ENCODE measurements at places on chromosomes 1 and 21.
A peak's percentile ranks its signal among the peaks of the same experiment; 100 is the strongest.

DNA sequence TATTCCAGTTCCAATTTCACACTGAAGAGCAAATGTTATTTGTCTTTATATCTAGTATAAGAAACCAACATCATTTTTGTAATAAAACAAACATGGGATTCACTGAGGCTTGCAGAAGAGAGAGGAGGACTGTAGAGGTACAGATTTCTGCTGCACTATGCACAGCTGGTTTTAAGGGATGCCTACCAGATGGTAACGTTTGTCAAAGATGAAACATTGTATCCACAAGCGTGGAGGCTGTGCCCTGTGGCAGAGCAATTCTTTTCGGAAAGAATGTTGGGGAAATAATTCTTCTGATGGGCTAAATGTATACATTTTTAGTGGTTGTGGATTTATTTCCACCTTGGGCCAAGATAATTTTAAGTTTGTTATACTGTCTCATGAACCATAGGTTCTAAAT is 272.4 kb downstream of the DUSP10 start:
- no peak for DNase-seq

GRCh38 chr1:25697435-25698217 is 81.0 kb downstream of the MAN1C1 start:
- no peak for DNase-seq

GRCh38 chr1:203137324-203137723 is 9.8 kb downstream of the ADORA1 start:
- DNase-seq = no peak

- DNase-seq = peak; percentile 86
These were observed at the start of gene RNF207 for GRCh38 chr1:6205849-6206519. RNF207 (plus strand) TSS chr1:6206119; CDS start chr1:6206536, 417 bp downstream.

GRCh38 chr1:235763962-235764361 is 102.7 kb downstream of the LYST start:
- DNase-seq = no peak

- no peak for DNase-seq
These were observed 5.8 kb upstream of the GTF2B start for GRCh38 chr1:88897070-88897730.

DNA sequence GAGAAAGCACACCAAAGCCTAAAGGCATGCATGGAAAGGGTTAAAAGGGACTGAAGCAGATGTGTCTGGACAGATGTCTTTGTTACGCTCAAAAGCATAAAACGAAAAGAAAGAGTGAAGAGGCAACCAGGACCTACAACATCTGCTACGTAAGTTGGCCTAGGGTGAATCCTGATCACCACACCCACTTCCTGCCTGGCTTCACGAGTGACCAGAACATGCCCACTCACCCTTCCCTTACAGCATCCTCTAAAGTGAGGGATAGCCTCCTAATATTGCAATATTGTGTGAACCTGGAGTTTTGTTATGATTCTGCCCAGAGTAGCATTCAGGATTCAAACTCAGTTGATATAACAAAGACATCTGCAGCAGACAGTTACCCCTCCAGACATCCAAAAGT is 10.6 kb upstream of the OLIG2 start:
- no peak for DNase-seq

DNA sequence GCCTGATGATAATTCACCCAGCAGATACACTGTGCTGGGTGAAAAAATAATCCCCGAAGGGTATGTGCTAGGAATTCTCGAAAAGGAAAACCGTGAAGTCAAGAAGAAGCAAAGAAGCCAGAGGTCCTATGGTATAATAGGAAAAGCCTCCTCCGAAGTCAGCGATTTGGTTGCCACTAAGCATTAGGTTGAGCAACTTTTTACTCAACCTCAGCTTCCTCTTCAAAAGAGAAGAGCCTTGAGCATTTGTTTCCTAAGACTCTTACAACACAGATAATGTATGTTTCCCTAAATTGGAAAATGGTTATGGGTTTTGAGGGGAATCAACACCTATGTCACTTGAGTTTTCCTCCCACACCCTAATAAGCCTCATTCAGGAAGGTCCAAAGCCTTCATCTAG is 21.3 kb upstream of the MNDA start:
- DNase-seq = no peak

DNA sequence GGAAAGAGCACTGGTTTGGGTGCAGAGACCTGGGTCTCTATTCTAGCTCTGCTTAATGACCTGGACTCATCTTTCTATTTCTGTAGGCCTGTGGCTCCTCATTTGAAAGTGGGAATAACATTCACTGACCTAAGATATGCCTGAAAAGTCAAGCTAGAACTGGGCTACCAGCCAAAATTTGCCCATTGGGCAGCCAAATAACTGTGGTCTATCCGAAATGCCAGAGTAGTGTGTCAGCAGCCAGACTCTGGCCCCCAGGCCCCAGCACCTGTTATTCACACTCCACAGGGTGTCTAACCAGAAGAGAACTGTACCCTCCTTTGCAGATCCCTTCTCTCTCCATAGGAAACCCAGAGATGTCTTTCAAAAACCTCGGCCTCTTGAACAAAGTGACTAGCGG is 12.6 kb downstream of the DAB1 start:
- no peak for DNase-seq

GRCh38 chr1:32332290-32333079 is 3.5 kb downstream of the MARCKSL1 start:
- DNase-seq = no peak

DNA sequence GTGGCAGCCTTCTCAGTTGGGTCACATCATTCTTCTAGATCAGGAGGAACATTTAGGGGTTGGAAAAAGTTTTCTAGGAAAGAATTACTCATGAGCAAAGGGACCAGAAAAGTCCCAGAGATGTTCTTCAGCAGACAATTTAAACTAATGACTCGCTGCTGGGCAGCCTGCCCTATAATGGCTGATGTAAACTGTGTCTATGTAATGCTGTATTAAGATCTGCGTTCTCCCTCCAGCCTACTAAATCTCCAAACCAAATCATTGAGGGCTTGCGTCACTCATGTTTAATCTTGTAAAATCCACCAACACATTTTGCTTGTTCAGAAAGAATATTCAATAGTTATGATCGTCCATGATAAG is 92.1 kb downstream of the LRRC8C start:
- no peak for DNase-seq

- no peak for DNase-seq
These were observed 7.2 kb downstream of the SETD4 start for GRCh38 chr21:36052860-36053714.

- no peak for DNase-seq
These were observed 25.6 kb downstream of the PODN start for GRCh38 chr1:53087332-53088285.

DNA sequence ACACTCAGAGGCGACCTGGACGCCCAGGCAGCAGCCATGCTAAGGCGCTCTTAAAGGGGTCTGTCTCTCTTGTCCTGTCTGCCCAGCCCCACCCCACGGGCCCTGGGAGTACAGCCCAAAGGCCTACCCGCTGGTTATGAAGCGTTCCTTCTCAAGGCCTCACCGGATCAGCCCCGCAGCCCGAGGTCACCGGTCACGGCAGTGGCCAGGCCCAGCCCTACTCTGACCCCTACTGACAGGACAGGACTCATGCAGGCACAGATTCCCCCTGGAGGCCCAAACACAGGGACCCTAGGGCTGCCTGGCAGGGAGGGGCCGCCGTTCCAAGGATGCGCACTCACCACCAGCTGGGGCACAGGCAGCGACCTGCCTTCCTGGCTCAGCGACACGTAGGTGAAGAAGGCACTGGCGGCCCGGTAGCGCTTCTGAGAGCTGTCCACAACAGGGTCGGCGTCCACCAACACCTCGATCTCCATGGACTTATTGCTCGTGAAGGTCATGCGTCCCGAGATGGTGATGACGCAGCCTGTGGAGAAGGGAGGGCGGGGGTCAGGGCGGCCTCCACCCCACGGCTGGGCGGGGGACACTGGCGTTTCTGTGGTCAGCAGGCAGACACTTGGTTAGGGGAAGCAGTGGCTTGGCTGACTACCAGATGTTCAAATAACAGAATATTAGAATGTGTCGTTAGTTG is 20.0 kb upstream of the GPR153 start:
- no peak for DNase-seq

DNA sequence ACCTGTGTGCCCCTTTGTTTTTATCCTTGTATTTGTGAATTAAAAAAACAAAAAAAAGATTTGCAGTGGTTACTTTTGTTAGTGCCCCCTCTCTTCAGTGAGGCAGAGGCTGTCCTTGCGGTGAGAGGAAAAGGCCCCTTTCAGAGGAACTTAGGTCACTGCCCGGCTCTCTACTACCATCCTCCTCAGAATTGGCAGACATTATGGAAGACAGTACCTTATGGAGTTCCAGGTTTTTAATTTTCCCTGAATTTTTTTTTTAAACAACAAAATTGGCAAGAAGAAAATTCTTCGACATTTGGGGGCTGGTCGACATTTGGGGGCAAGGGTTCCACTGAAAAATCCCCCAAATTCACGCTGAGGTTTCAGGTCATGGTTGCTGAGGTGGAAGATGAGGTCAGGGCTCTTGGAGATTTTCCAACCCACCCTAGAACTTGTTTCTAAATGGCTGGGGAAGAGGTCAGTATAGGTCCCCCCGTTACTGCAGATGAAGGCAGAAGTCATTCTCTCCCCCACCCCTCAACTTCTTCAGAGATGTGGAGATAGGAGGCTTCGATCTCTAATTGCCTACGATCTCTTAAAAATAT is 5.3 kb downstream of the RXFP4 start:
- DNase-seq = peak; percentile 10

GRCh38 chr1:54766726-54767125 is 2.4 kb upstream of the PARS2 start:
- DNase-seq = no peak

GRCh38 chr1:66172272-66172671 is 361.7 kb upstream of the SGIP1 start:
- DNase-seq = no peak

DNA sequence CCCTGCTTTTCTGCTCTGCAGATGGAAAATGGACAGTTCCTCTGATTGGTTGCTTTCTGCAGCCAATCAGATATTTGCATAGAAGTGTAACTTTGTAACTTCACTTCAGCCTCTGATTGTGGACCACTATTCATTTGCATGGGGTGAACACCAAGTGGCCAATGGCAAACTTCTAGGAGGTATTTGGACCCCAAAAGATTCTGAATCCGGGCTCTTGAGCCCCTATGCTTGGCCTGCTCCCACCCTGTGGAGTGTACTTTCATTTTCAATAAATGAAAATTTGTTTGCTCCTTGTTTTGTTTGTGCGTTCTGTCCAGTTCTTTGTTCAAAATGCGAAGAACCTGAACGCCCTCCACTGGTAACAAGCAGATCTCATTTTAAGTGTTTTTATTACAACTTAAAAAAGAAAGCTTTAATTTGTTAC is 6.4 kb upstream of the GSTM4 start:
- no peak for DNase-seq

DNA sequence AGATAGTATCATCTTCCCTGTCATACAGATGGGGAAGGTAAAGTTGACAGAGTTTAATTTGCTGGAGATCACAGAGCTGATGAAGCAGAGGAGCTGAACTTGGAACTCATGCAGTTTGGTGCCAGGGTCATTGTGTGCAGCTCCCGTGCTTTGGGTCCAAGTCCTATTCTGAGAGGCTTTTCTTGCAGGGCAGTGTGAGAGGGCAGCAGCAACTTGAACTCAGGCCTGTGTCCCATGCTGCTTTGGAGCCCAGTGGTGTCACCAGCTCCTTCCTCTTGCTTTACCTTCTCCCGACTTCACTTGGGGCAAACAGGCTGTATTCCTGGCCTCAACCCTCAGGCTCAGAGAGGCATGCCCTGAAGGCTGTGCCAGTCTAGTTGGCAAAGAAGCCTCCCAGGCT is 24.7 kb downstream of the INAVA start:
- no peak for DNase-seq

- DNase-seq = no peak
These were observed 79.4 kb downstream of the S1PR1 start for GRCh38 chr1:101316256-101316655.

- no peak for DNase-seq
These were observed 253.3 kb downstream of the KAZN start for GRCh38 chr1:14851760-14852159.

GRCh38 chr1:93172778-93173177 is 7.4 kb downstream of the TMED5 start:
- no peak for DNase-seq

DNA sequence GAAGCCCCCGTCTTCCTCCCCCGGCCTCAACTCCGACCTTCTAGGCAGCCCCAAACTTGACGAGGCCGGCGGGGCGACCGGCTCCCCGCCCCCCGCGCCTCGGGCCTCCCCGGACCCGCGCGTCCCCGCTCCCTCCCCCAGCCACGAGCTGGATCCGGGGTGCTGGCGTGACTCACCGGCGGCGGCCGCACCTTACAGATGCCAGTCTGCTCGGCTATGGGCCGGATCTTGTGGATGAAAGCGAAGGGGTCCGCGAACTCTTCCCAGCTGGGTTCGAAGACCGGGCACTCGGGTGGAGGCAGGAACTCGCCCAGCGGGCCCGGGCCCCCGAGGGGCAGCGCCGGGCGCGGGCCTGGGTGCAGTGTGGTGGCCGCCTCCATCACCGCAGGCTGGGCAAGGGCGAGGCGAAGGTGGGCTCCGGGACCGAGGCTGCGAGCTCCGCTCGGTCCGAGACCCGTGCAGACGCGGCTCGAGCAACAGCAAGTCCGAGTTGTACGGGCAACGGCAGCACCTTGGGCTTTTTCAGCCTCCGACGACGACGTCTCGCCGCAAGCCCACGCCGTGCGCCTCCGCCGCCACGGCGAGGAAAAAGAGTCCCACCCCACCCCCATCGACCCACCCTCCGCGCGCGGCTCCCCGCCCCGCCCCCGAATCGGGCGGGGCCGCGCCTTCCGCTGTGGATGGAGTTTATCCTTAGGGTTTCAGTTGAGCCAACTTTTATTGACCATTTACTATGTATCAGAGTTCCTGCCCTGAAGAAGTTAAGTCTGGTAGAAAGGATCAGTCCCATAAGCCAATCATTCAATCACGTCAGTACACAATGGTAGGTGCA is at the start of gene KDM5B:
KDM5B (minus strand) TSS at position 496 of the 832 bp plus-strand sequence; CDS start at position 380, 116 bp downstream.
- DNase-seq = peak; percentile 44

DNA sequence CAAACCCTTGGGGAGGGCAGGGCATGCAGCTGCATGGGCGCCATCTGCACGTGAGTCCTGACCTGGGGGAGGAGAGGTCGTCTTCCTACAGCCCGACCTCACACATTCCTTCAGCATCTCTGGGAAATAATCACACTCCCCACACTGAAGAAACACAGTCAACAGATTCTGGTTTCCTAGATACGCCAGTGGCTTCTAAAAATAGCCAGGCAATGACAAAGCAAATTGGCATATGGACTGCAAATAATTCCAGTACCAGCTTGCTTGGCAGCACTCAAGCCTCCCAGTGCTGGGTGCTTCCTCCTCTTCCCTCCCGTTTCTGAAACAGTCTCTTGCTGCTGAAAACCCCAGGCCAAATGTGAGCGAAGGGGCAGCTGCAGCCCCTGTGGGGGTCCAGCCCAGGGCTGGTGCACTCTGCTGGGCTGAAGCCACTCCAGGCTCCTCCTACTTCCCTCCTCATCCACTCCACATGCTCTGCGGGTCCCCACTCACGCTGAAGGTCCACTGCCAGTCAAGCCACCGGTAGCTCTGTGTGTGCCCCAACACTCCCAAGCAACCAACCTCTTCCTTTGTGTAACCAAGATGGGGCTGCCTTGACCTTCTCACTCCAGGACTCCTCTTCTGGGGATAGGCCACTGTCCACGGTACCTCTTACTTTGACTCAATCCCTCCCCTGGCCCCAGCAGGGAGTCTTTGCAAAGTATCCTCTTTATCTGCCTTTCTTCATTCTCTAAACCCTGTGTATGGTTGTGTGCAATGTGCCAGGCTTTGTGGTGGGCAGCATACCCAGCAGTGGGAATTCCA is 69.0 kb downstream of the KCND3 start:
- DNase-seq = no peak

Measured in GM12892 (cell line).